ENCODE measurements at places on chromosomes 12 and 14.

DNA sequence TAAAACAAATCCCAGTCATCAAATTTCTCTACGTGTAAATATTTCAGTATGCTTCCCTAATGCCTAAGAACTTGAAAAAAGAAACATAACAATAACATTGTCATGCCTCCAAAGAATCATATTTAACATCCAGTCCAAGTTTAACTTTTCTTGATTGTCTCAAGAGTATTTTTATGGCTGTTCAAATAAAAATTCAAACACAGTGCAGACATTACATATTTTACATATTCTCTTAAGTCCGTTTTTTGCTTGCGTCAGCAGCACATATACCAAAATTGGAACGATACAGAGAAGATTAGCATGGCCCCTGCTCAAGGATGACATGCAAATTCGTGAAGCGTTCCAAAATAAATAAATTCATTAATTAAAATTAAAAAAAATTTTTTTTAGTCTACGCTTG lies 23.3 kb upstream of the EEA1 start:
- DNase-seq, result no peak

DNA sequence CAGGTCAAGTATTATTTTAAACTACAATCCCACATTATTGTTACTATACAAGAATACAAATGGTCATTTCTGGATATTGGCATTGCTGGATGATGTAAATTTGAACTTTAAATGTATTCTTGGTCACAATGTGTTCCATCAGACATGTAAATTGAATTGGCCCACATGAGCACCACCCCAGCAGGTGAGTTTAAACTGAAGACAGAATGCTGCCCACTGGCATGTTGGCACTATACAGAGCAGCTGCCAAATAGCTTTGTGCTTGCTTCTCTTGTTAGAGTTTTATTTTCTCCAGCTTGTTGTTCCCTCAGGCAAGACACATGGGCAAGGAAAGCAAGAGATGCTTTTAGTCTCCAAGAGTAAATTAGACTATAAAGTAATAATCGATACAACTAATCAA lies 98.6 kb downstream of the C12orf50 start:
- DNase-seq, result no peak

- no peak for DNase-seq
These were observed 478.0 kb downstream of the BTG1 start for GRCh38 chr12:91667694-91668093.

- DNase-seq, result no peak
These were observed 32.7 kb upstream of the VPS37B start for GRCh38 chr12:122928404-122929147.

DNA sequence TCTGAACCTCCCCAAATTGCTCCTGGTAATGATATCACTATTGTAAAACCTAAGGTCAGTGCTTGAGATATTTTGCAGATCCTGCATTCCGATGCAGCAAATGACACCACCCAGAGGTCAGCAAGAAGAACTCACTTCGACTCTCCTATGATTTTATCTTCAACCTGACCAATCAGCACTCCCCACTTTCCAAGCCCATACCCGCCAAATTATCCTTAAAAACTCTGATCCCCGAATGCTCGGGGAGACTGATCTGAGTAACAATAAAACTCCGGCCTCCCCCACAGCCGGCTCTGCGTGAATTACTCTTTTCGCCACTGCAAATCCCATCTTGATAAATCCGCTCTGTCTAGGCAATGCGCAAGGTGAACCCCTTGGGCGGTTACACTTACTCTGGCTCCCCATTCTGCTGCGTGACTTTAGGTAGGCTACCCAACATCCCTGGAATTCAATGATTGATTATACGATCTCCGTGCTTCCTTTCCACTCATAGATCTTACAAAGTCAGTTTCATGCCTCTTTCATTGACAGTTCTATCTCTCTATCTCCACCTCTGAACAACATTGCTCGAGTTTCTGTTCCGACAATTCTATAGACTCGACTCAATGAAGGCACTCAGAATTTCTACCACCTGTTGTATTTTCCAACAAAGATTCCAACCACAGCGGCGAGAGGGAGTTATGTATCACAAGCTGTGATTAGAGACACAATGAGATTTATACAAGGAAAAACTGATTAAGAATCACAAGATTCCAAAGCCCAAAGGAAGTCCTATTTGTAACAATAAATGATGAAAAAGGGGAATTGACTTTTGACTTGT lies 939 bp downstream of the NPC2 start:
- DNase-seq, result no peak

DNA sequence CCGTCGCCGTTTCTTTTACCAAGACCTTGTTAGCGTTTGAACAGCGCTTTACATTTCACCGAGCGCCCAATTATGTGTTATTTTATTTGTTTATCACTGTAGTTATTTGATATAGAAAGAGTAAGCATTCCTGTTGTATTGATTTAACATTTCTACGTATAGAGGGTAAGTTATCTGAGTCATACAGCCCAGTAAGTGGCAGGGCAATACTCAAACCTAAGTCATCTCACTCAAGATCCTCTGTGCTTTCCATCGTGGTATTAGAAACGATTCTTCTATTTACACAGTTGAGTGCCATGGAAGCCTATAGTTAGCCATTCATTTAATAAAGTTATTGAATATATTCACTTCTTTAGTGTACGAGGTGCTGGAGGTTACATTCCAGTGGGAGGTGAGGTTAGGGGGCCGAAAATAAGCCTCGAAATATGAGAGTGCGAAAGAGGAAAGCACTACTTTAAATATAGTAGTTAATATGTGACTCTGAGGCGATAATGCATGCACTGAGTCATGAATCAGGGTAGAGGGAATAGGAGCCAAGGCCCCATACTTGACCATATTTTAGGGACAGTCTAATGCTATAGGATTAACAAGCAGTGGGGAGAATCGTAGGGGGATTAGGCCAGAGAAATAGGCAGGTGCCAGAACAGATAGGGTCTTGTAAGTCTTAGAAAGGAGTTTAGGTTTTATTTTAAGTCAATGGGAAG lies 629 bp downstream of the RAD51AP1 start:
- peak; percentile 93 for DNase-seq

DNA sequence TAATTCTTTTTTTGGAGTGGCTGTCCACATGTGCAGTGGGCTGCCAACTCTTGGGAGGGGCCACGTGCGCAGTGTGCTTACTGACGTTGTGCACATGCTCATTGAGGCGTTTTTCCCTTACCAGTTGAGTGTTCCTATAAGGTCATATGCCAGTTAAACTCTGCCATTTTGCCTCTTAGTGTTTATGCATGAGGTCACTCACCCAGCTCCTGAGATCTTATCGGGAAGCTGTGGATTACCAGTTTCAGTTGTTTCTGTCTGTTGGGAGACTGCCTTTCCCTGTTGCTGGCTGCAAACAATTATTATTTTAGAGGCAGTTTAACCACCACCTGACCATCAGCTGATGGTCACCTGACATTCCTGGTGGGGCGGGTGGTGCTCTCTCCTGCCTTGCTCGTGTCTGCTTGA lies 16.1 kb upstream of the KIF21A start:
- no peak for DNase-seq

DNA sequence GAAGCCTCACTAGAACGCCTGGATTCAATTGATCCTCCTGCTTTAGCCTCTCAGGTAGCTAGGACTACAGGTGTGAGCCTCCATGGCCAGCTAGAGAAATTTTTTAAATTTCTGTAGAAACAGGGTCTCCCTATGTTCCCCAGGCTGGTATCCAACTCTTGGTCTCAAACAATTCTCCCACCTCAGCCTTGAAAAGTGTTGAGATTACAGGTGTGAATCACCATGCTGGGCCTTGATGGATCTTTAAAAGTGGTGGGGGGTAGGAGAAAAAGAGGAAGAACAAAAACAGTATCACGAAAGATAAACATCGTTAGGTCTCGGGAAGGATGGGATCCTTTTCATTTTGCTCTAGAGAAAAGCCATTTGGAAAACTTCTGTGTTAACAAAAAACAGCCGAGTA lies 4.5 kb downstream of the GYS2 start:
- DNase-seq, result no peak

- peak; percentile 55 for DNase-seq
These were observed 1.1 kb downstream of the SAV1 start for GRCh38 chr14:50666772-50667683.

- no peak for DNase-seq
These were observed 3.4 kb upstream of the GLIPR1 start for GRCh38 chr12:75477137-75477536.

- no peak for DNase-seq
These were observed 277.0 kb downstream of the CEP128 start for GRCh38 chr14:80664576-80664975.

DNA sequence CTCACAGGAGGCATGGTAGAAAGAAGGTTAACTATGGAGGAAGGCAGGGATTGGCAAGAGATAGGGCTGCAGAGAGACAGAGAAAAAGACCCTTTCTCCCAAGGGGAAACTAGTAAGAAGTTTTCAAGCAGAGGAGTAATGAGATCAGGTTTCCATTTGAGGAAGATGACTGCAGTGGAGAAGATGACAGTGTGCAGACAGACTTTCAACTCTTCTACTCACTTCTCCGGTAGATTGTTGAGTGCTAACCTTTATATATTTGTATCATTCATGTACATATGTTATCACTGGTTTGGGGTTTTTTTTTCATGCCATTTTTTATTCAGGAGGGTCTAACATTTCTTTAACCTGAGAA lies 5.9 kb upstream of the B3GNT4 start:
- DNase-seq, result no peak

DNA sequence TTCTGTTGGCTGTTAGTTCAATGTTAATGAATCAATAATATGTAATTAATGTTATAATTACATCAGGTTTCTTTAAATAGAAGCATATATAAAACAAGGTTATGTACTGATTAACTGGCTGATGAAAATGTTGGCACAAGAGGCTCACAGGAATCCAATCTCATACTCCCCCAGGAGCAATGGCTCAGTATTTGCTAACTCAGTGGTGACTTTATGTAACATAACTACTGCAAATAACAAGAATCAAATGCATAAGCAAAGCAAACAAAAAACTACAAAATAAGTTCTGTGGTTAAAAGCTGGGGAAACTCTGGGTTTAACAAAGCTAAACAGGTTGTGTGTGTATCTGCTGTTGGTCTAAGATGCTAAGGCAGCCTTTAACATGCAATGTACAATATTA lies 27.7 kb upstream of the BBS10 start:
- no peak for DNase-seq

DNA sequence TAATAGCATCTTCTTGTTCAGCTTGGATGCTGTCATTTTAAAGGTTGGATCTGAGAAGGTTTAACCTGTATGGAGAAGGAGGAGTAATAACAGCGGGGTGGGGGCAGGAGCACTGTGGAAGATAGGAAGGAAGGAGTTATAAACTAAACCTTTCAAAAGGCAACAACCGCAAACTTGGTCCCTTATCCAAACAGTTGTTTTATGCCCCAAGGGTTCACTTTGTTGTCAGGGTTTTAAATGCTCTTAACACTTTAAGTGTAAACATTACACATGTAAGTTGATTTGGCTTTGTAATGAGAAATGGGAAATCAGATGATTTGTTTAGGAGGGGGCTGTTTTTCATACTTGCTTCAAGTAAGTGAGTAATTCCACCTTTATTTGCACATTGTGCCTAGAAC lies 3.0 kb downstream of the NPAS3 start:
- DNase-seq, result peak; percentile 13

GRCh38 chr12:118884226-118884625 lies 97.1 kb upstream of the SRRM4 start:
- no peak for DNase-seq

GRCh38 chr12:8828257-8829124 lies 6.1 kb downstream of the A2ML1 start:
- no peak for DNase-seq

- no peak for DNase-seq
These were observed 4.8 kb downstream of the SLC41A2 start for GRCh38 chr12:104953323-104953722.

DNA sequence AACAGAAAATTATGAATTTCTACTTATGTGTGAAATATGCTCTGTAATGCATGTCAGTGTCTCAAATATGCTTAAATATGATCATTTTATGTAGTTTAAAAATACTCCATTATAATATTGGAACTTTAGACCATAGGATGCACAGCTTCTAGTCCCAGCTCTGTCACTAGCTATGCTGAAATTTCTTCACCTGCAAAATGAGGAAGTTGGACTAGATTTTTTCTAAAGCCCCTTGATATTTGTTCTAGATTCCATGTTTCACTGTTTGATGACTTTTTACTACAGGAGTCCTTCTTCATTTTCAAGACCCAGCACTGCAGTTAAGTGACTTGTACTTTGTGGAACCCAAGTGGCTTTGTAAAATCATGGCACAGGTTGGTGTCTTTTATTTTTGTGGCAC lies 90.1 kb downstream of the LRRK2 start:
- DNase-seq, result no peak

DNA sequence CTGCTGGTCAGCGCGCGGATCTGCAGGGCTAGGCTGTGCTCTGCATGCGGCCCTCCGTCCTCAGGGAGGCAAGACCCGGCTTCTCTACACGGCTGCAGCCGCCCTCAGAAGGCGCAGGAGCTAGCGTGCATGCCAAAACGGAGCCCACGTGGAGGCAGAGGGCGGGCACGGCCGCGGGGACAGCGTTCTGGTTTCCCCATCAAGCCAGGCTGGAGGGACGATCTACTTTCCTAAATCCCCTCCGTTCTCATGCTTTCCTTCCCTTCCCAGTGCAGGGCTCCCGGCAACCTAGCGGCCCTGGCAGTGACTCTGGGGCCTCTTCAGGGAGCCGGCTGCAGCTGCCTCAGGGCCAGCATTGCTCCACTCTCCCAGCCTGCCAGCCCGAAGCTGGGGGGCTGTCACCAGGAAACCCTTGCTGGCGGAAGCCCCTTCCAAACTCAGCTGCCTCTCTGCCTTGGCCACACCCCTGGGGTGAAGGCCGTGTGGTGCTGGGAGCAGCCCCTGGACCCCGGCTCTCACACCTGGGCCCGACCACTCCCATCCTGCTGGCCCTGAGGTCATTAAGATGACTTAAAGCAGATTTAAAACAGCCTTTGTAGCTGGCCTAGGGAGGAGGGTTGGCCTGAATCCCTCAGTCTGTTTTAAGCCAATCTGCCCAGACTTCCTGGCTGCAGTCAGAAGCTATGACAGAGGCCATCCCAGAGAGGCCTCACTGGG lies 9.2 kb upstream of the GOLGA3 start:
- no peak for DNase-seq

- no peak for DNase-seq
These were observed 75.6 kb downstream of the PPM1H start for GRCh38 chr12:62859321-62859737.

DNA sequence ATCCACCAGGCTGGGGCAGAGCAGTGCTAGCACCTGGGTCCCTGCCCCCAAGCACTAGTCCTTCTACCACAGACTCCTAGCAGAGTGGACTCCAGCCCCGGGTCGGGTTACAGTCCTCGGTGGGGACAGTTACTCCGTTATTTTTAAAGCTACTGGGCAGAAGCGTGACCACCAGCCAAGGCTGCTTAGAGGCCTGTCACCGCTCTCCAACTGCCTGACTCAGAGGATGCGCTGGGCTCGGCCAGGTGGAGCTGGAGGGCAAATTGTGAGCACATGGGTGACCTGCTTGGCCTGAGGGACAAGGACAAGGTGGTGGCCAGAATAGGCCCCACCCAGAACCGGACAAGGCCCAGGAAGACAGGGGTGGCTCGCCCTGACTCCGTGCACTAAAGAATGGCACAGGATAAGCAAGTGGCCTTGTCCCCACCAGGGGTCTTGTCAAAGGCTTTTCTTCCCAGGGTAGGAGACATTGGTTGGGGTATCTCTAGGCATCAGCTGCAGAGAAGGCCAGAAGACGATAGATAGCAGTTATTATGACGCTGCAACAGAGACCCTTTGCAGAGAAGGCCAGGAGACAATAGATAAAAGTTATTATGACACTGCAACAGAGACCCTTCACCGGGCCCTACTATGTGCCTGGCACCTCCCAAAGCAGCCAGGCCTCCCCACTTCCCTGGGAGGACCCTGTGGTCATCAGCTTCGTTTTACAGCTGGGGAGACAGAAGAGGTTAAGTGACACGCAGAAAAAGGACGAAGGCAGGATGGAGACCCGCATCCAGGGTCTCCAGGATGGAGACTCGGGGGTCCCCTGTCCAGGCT lies 1.6 kb downstream of the ABCB9 start:
- DNase-seq, result no peak

Data from DMS53 (cell line).